ENCODE measurements at places on chromosomes 5 and 9. TPM values are rescaled to one million over a fixed set of nuclear protein-coding genes. Genes with fewer than 3 reads are reported as not detected.

- H3K27ac ChIP-seq = peak overlapping the region; percentile 89
- DNase-seq = peak; percentile 58
These were observed 950 bp downstream of the RGMB start for GRCh38 chr5:98774192-98775033.

GRCh38 chr5:55371145-55371544, 63.4 kb downstream of the MTREX start:
- no peaks in the 10 kb centered on the region for H3K27me3 ChIP-seq
- DNase-seq = no peak
- H3K27ac ChIP-seq = no peak overlapping the region
- no peak overlapping the region for H3K4me3 ChIP-seq
- peaks cover 12% of the 10 kb centered on the region for H3K36me3 ChIP-seq
- H3K4me1 ChIP-seq = no peaks in the 10 kb centered on the region

GRCh38 chr9:97445119-97445701, 33.3 kb downstream of the TDRD7 start:
- no peak overlapping the region for H3K27ac ChIP-seq
- H3K36me3 ChIP-seq = peaks cover 34% of the 10 kb centered on the region
- no peak for DNase-seq
- H3K4me1 ChIP-seq = no peaks in the 10 kb centered on the region
- H3K27me3 ChIP-seq = no peaks in the 10 kb centered on the region
- H3K4me3 ChIP-seq = no peak overlapping the region

DNA sequence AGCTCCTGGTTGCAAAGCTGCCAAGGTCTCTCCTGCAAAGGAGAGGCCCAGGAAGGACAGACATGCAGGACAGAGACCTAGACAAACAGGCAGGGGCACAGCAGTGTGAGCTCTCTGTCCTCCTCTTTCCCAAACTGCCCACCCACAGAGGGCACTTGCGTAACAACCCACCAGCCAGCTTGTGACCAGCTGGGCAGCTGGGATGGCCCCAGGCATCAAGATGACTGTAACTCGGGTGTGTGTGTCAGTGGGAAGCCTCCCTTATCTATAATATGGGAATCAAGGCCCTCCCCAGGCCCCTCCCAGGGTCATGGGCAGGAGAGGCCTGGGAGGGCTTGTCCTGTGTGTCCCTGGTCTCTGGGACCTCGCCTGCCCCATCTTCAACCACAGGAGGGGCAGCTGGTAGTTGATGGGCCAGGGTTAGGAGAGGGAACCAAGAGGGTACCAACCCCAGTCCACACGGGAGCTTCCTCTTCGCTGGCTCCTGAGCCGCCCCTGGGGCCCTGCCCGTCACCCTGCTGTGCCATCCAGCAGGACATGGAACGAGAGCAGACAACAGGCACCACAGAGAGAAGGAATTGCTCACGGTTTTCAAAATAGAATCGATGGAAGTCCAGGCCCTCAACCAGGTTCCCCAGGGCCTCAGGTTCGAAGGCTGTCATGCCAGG, 37.9 kb downstream of the SLC6A7 start:
- H3K4me3 ChIP-seq = no peak overlapping the region
- H3K36me3 ChIP-seq = no peaks in the 10 kb centered on the region
- no peaks in the 10 kb centered on the region for H3K4me1 ChIP-seq
- H3K27ac ChIP-seq = no peak overlapping the region
- no peak for DNase-seq

DNA sequence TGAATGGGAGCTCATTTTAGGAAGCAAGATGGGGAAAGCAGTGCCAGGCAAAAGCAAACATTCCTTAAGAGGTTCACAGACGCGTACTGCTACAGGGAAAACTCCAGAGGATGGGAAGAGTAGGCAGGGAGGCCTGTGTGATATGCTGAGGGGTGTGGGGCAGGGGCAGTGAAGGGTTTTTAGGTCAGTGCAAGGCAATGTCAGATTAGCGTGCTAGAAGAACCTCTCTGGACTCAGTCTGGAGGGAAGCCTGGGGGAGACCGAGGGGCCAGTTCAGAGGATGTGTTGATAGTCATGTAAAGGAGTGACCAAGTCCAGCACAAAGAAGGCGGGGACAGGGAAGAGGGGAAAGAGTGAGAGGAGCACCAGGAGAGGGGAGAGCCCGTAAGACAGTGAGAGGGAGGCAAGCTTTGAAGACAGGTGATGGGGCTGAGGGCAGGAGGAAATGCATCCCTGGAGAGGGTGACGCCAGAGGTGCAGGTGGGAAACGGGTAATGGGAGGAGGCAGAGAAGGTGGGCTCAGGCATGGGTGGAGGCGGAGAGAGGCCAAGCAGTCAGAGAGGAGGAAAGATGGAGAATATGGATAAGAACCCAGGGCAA, 134.5 kb downstream of the MTX3 start:
- no peaks in the 10 kb centered on the region for H3K36me3 ChIP-seq
- H3K27ac ChIP-seq = no peak overlapping the region
- no peak overlapping the region for H3K4me3 ChIP-seq
- no peaks in the 10 kb centered on the region for H3K4me1 ChIP-seq
- DNase-seq = no peak

GRCh38 chr9:116099821-116100220, 53.8 kb upstream of the PAPPA start:
- no peak for DNase-seq
- no peaks in the 10 kb centered on the region for H3K4me1 ChIP-seq
- no peaks in the 10 kb centered on the region for H3K36me3 ChIP-seq
- no peak overlapping the region for H3K4me3 ChIP-seq
- no peak overlapping the region for H3K27ac ChIP-seq
- no peaks in the 10 kb centered on the region for H3K27me3 ChIP-seq

The TAL2 gene
- not detected for polyA plus RNA-seq

The CMYA5 gene
- 388 TPM for polyA plus RNA-seq

The RFESD gene
- 4.6 TPM for polyA plus RNA-seq

Data from heart right ventricle (tissue), 16 donors.